ENCODE measurements at places on chromosomes 11 and 22.

DNA sequence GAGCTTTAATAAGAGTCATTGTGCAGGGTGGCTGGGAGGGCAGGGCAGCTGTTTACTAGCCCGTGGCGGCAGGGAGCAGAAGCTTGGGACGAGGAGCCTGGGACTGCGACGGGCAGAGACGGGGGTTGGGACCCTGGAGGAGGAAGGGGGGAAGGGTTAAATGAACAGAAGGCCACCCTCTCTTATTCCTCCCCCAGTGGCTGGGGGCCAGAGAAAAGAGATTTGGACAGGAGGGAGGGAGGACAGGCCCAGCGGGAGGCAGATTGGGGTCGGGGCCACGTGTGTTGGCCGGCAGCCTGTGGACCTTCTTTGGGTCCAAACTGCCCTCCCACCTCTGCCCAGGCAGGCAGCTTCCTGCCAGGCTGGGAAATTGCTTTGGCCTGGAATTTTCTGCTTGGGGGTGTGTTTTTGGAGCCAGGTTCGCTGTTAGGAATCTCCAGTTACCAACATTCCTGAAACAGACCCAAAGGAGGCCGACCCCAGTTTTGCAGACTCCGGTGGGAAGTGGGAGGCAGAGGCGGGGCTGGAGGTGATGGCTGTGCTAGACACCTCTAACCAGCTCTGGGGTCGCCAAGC lies 50.2 kb downstream of the APOL3 start:
- H3K27me3 ChIP-seq = no peaks in the 10 kb centered on the region
- no peak overlapping the region for H3K4me3 ChIP-seq
- no peak for DNase-seq
- H3K4me1 ChIP-seq = peaks cover 6% of the 10 kb centered on the region
- no peak overlapping the region for H3K27ac ChIP-seq
- H3K36me3 ChIP-seq = no peaks in the 10 kb centered on the region

DNA sequence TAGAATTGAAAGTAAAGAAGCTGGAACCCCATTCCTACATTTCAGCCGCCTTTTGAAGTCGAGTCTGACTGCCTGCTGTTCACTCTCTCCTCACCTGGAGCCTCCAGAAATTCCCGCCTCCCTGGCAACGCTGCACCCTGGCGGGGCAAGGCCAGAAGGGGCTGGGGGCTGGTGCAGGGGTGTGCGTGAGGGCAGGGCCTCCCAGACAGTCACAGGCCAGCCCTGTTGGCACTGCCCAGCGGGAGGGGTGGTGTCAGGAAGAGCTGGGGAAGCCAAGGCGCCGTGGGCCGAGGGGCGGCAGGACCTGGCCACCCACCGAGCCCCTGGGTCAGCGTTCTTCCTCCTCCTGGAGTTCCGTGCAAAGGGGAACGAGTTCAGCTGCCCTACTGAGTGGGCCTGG lies 123.2 kb downstream of the KCNQ1OT1 start:
- H3K4me3 ChIP-seq = no peak overlapping the region
- no peak for DNase-seq
- H3K36me3 ChIP-seq = peaks cover 2% of the 10 kb centered on the region
- no peaks in the 10 kb centered on the region for H3K27me3 ChIP-seq

DNA sequence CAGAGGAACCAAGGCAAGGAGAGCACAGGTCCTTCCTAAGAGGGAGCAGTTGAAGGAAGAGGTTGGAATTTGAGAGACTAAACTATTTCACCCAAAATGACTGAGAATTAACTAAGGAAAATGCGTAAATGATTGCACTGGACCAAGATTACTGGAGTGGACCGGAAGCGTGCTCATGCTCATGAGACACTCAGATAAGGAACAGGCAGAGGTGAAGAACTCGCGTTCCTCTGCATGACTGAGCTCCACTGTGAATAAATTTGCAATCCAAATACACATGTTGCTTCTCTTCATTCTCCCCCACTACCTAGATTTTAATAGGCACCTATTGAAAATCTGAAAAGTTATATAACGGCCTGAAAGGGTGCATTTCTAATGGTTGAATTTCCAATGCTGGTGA lies 207.0 kb downstream of the KIRREL3 start:
- H3K4me1 ChIP-seq = no peaks in the 10 kb centered on the region
- H3K4me3 ChIP-seq = no peak overlapping the region
- no peak for DNase-seq
- no peak overlapping the region for H3K27ac ChIP-seq
- H3K36me3 ChIP-seq = no peaks in the 10 kb centered on the region
- no peaks in the 10 kb centered on the region for H3K27me3 ChIP-seq

- no peaks in the 10 kb centered on the region for H3K36me3 ChIP-seq
- peaks cover 19% of the 10 kb centered on the region for H3K4me1 ChIP-seq
- no peak within 1 kb of the TSS for H3K27ac ChIP-seq
- H3K27me3 ChIP-seq = peaks cover 15% of the 10 kb centered on the region
- H3K4me3 ChIP-seq = no peak within 1 kb of the TSS
Observed at GRCh38 chr11:20668844-20669819, at the start of gene NELL1. Gene NELL1, plus strand, starts transcription at chr11:20669586.

DNA sequence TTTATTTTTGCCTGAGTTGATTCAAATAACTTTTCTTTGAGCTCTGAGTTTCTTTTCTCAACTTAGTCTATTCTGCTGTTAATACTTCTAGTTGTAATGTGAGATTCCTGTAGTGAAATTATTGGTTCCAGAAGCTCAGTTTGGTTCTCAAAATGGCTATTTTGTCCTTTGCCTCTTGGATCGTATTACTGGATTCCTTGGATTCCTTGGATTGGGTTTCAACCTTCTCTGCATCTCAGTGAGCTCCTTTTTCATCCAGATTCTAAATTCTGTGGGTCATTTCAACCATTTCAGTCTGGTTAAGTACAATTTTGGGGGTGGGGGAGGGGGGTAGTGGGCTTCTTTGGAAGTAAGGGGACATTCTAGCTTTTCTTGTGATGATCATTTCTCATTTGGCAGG lies 341.1 kb upstream of the CNTN5 start:
- H3K4me1 ChIP-seq = no peaks in the 10 kb centered on the region
- no peaks in the 10 kb centered on the region for H3K27me3 ChIP-seq

GRCh38 chr11:122923302-122923701 lies 40.7 kb downstream of the JHY start:
- H3K27me3 ChIP-seq = no peaks in the 10 kb centered on the region
- no peaks in the 10 kb centered on the region for H3K36me3 ChIP-seq
- H3K4me1 ChIP-seq = no peaks in the 10 kb centered on the region

Data from body of pancreas (tissue), 4 donors.